Stimulated activated CD4-positive, alpha-beta T cell treated with anti-CD3 and anti-CD28 coated beads, Interleukin-15, amount 100 ng/mL, for 1 hour (primary cell): ENCODE measurements at places on chromosomes 7 and 10.

DNA sequence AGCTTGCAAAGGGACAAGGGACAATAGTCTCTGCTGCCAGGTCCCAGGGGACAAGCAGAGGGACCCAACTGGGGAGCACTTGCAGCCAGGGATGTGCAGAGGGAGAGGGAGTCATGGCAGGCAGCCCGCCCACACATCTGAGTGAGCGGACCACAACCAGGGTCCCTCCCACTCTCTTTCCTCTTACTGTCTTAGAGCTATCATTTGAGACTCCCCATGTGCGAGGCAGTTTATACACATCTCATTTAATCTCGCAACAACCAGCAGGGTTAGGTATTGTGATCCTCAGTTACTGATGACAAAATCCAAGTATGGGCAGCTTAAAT lies 70.2 kb downstream of the BEND7 start:
- no peak for DNase-seq

DNA sequence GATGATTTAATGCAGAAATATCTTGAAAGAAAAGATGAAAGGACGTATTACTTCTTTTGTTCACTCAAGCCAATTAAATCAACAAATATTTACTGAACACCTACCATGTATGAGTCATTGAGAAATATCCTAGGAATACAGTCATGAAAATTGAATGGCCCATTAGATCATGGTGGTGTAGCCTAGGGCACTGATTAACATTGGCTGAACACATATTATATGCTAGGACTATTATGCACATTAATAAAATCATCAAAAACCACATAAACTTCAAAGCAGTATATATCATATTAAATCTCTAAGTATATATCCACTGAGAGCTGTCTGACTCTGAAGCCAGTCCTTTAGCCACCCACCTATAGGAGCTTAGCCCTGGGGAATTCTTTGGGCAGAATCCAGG lies 41.8 kb downstream of the FAM204A start:
- no peak for DNase-seq

DNA sequence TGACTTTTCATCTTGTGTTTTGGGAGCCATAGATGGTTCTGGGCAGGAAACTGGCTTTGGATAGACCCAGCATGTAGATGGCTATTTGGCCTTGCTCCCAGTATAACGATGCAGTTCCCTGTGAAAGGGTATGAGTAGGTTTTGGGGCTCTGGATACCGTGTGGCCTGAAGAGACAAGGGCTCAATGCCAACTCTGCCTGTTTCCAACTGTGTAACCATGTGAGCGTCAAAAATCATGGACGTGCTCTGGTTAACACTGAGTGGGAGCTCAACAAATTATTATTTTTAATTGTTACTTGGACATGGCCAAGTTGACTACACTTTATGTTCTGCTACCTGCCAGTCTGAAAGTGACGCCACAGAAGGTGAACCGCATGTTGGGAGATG lies 41.8 kb downstream of the EGFR start:
- DNase-seq, result no peak

DNA sequence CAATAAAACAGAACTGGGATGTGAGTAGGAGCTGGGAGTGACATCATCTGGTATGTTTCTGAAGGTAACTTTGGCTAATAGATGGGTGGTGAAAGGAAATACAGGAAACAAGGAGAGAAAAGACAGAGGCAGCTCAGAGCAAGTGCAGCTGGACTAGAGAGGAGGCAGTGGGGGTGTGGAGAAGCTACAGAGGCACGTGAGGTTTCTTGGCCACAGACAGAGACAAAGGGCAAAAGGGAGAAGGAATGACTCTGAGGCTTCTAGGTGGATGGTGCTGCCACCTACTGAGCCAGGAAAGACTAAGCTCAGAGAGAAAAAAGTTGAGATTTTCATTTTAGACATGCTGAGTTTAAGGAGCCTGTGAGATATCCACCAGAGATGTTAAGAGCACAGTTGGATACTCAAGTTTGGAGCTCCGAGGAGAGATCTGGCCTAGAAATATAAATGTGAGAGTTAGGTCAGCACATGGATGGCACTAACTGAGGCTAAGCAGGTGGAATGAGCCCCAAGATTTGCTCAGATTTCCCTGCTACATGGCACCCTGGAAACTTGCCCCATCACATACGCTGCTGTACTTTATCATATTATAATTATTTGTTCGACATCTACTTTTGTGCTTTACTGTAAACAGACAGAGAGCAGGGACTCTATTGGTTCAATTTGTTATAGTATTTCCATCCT lies 293.0 kb upstream of the IMMP2L start:
- no peak for DNase-seq

GRCh38 chr10:15585303-15585715 lies 134.4 kb downstream of the ITGA8 start:
- no peak for DNase-seq

DNA sequence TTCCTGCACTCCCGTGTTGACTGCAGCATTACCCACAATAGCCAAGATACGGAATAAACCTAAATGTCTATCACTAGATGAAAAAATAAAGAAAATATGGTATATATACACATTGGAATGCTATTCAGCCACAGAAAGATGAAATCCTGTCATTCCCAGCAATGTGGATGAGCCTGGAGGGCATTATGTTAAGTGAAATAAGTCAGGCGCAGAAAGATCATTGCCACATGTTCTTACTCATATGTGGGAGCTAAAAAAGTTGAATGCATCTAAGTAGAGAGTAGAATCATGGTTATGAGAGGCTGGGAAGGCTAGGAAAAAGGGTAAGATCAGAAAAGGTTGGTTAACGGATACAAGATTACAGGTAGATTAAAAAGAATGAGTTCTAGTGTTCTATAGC lies 219.1 kb upstream of the MKI67 start:
- DNase-seq, result no peak

DNA sequence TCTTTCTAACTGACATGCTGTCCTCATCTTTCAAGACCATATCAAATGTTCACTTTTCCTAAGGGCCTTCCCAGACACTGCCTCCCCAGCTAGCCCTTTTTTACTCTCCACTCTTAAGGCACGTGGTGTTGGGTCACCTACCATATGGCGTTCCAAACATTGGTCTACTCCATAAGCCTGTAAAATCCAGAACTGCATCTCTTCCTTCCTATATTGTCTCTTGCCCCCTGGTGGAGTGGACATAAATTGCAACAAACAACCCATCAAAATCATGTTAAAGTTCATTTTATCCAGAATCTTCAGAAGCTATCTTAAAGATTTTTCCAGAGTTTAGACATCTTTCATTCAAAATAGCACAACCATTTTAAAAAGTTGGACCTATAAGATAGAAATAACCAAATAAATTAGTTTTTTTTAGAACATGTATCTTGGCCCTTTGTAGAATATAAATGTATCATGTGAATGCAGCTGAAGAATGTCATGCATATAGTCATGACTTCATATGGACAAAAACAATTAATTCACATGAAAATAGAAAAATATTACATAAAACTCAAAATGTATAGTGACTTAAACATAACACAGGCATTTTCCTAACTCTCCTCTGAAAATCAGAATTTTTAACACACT lies 180.6 kb upstream of the CHRM2 start:
- DNase-seq, result no peak

DNA sequence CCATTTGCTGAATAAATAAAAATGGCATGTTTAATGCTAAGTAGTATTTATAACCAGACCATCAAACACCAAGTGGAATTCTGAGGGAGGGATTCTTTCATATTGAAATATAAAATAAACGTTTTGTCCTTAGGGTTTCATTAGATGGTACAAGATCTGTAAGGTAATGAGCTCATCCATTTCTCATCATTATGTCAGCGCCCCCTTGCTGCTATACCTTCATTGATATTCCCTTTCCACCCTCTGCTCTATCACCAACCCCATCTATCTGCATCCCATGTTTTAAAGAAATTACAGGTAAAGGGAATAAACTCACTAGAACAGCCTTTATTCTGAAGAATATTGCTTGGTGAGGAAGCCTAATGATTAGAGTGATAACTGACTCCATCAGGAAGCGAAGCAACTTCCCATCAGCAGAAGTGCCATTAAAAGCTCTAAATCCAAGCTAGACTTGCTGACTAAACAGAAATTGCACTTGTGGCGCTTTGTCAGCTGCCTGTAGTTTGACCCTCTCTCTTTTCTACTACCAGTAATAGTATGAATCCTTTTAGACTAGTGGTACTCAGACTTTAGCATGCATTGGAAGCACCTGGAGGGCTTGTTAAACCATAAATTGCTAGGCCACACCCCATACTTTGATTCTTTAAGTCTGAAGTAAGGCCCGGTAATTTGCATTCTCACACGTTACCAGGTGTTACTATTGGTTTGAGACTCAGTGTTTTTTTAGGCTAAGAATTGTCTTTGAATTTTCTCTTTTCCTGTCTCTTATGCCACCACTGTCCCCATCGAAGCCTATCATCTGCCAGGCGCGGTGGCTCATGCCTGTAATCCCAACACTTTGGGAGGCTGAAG lies 27.5 kb downstream of the ADD3 start:
- DNase-seq, result no peak

GRCh38 chr10:111030042-111030750 lies 46.6 kb upstream of the ADRA2A start:
- DNase-seq, result no peak

DNA sequence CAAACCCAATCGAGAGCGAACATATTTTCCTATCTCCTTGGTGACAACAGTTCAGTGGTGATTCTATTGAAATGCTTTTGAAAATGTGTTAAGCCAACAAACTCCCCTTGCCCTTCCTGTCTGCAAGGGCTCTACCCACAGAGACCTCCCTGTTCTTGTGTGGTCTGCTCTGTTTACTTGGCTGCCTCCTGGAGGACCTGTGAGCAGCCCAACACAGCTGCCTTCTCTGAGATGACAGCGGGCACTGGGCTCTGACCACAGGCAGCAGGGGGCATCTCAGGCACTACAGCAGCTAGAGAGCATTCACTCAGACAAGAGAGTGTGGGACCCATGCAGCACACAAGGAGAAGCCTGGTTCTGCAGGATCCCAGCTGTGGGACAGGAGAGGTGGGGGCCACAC lies 416.4 kb downstream of the TCERG1L start:
- no peak for DNase-seq

GRCh38 chr10:107557916-107558315 lies 393.4 kb upstream of the SORCS1 start:
- DNase-seq, result no peak

DNA sequence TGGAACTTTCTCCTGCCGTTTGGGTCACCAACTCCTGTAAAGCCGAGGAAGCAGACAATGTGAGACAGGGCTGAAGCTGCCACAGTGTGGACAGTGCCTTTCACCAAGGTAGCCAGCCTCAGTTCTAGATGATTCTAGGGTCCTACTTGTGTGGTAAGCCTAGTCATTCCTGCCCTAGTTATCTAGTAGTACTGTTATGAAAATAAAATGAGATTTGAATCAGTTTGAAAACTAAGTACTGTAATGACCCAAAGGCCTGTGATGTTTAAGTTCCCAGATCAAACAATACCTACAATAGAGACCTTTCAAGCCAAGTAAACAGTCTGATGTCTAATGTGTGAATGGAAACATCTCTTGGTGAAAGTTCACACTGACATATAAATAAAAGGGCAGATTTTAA lies 37.1 kb downstream of the POLL start:
- DNase-seq, result no peak

GRCh38 chr10:6463366-6463765 lies 116.7 kb downstream of the PRKCQ start:
- no peak for DNase-seq

DNA sequence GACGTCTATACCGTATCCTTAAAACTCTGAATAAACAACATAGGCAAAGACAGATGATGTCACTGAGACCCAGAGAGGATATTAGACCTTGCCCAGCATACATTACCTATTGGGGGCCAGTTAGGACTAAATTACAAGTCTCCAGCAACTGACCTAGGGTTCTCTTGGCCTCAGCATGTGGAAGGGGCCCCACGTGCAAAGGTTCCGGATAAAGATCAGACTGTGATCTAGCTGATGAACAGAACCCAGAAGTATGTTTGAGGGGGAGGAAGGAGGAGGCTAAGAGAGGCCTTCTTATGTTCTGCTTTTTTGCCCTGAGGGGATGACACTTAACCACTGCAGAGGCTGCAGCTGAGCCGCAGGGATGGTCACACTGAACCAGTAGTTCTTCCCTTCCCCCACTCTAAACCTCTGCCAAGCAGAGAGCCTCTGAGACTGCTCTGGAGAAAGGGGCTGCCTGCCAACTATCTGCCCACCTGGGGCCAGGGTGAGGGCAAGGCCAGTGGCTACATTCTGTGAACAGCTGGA lies 24.0 kb upstream of the KMT2C start:
- DNase-seq, result no peak

DNA sequence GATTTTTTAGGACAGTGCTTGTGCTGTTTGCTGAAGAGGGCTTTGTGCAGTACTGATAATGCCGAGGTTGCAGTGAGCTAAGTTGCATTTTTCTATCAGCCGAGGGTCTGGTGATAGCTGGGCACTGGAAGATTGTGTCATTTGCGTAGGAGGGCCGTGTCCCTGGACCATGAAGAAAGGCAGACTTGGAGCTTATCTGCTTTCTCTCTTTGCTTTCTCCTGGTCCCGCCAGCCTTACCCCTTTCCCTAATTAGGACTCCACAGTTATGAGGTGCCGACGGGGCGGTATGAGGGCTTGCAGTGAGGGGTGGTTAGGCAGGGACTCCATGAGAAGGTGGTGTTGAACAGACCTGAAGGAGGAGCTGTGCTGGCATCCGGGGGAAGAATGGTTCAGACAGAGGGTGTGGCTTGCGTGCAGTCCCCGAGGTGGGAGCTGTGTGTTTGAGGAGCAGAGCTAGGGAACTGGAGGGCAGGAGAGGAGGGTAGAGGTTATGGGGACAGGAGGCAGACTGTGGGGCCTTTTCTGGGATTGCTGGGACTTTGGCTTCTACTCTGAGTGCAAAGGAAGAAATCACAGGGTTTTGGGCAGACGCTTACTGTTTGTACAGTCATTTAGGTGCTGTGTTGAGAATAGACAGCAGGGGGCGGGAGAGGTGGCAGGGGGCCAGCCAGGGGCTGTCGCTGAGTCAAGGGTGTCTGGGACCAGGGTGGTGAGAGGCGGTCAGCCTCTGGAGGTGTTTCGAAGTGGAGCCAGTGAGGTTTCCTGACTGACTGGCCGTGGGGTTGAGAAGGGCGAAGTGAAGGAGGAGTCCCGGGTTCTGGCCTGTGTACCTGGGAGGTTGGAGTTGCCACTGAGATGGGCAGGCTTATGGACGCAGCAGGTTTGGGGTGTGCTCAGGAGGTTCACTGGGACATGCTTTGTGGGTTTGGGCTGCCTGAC lies 43.4 kb downstream of the PRF1 start:
- DNase-seq, result peak; percentile 45

DNA sequence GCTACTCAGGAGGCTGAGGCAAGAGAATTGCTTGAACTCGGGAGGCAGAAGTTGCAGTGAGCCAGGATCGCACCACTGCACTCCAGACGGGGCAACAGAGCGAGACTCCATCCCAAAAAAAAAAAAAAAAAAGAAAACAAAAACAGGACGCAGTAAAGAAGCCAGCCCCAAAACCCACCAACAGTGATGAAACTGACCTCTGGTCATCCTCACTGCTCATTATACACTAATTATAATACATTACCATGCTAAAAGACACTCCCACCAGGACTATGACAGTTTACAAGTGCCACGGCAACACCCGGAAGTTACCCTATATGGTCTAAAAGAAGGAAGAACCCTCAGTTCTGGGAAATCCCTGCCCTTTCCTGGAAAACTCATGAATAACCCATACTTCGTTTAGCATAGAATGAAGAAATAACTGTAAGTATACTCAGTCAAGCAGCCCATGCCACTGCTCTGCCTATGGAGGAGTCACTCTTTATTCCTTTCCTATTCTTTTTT lies 40.0 kb upstream of the EIF4H start:
- no peak for DNase-seq

- no peak for DNase-seq
Observed at GRCh38 chr7:71718563-71718962, 586.6 kb downstream of the GALNT17 start.

- no peak for DNase-seq
Observed at GRCh38 chr7:131723926-131724325, 167.5 kb upstream of the PODXL start.

- DNase-seq, result no peak
Observed at GRCh38 chr7:67696878-67697277, 700.2 kb downstream of the TYW1 start.
